ENCODE measurements at places on chromosomes 13 and 19. TPM values are rescaled to one million over a fixed set of nuclear protein-coding genes. Genes with fewer than 3 reads are reported as not detected.

GRCh38 chr13:78398743-78399410, 204.5 kb downstream of the POU4F1 start:
- DNase-seq = no peak

DNA sequence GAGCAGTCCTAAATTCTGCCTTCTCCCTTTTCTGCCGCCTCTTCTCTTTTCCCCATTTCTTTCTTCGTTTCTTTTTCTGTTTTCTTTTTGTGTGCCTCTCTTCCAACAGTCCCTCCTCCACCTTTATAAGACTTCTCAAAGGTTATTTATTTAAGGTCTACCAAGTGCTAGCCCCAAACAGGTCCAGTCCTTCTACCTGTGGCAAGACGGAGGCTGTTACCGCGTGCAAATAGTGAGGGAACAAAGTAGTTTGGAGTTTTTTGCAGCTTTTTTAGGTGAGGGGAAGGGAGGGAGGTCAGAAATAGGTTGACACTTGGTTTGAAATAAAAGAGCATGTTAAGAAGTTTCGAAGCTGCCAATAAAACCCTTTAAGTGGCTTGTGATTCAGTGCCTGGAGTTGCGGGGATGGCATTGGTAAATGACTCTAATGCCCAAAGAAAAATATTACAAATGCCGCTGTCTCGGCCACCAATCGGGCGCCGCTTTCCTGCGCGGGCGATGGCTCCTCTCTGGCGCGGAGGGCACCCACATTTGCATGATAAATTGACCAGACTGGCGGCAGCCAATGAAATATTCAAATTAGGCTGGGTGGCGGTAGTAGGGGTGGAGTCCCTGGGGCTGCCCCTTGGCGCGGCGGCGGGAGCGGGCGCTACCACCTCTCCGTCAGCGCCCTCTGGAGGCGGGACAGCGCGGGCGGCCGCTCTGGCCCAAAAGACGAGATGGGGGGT, 7.5 kb upstream of the TSHZ3 start:
- no peak for DNase-seq

DNA sequence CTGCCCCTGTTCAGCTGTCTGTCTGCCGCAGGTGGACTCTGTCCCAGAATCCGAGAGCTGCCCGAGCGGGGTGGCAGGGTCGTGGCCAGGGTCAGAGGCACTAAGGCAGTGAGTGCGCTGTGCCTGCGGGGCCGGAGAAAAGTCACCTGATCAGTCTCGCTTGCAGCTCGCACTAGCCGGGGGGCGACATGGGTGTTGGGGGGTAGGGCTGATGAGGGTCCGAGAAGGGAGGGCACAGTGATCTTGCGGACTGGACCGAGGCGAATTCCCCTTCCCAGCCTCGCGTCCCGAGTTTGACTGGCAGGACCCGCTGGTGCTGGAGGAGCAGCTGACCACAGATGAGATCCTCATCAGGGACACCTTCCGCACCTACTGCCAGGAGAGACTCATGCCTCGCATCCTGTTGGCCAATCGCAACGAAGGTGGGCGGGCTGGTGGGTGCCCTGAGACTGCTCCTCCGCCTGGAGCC, 627 bp downstream of the GCDH start:
- DNase-seq = no peak

CEACAM6 gene
- 4.5 TPM for polyA plus RNA-seq

GRCh38 chr19:14159059-14159458, 22.7 kb upstream of the ASF1B start:
- DNase-seq = no peak

BEST2 gene
- not detected for polyA plus RNA-seq

DNA sequence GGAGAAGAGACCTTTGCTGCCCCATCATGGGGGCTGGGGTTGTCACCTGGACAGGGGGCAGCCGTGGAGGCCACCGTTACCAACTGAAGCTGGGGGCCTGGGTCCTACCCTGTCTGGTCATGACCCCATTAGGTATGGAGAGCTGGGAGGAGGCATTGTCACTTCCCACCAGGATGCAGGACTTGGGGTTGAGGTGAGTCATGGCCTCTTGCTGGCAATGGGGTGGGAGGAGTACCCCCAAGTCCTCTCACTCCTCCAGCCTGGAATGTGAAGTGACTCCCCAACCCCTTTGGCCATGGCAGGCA, 9.0 kb downstream of the EGLN2 start:
- DNase-seq = no peak

- no peak for DNase-seq
Measured at GRCh38 chr19:42151782-42152684, 19.8 kb upstream of the POU2F2 start.

DNA sequence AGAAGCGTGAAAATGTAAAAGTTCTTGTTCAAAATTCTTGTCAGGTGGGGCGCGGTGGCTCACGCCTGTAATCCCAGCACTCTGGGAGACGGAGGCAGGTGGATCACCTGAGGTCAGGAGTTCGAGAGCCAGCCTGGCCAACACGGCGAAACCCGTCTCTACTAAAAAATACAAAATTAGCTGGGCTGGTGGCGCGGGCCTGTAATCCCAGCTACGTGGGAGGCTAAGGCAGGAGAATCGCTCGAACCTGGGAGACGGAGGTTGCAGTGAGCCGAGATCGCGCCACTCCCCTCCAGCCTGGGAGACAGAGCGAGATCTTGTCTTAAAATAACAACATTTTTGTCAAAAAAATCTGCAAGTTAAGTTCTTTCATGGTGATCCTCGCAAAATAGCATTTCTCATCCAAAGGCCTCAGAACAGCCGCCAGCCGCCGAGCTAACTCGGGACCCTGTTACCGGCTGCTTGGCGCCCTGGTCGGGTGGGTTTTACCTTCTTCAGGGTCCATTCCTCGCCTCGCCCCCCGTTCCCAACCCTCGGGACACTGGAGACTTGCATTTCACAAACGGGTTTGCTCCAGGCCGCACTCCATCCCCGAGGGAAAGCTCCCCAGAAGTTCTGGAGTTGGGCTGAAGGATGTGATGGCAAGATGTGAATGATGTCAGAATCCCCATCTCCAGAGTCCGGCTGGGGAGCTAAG, 1.6 kb downstream of the LATS2 start:
- DNase-seq = no peak

DNA sequence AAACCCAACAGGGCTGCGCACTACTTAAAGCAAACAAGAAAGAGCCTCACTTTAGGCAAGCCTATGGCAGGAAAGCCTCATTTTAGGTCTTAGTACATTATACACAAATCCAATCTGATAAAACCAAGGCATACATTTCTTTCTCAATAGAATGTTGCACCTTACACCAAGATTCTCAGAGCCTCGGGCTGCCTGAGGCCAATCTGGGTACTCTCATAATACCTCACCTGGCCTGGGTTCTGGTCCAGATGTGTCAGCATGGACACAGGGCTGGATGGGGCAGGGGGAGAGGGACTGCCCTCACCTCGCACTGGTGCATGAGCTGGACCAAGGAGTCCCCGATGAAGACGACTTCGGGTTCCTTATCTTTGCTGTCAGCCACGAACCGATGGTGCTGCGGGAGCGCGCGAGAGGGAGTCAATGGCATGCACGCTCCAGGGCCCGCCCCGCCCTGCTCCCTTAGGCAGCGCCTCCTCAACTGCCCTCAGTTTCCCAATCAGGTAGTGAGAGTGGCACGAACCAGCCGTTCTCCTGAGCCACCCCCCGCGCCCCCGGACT, at the start of gene PRR19:
PRR19 (plus strand) TSS at position 487 of the 558 bp plus-strand sequence. CDS start 7,453 bp downstream, outside the sequence.
- peak; percentile 57 for DNase-seq

VSIG10L gene
- 7.8 TPM for polyA plus RNA-seq

DNA sequence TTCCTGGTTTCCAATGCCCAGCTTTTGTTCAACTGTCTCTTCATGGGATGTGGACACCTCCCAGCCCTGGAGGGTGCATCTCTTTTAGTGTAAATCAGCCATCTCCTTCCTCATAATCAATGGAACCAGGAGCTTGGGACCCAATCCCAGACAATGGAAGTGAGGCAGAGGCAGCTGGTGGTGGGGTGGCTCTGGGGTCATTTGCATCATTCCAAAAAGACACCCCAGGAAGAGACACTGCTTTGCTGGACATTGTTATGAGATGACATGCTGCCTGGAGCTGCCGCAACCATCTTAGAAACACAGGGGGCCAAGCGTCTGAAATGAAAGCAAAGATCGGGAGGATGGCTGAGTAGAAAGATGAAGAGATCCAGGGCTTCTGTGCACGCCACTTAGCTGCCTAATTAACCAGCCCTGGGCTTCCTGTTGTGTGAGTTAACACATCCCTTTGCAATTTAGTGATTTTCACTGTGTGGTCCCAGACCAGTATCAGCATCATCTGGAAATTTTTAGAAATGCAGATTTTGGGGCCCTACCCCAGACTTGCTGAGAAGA, 36.1 kb downstream of the IRS2 start:
- DNase-seq = no peak

DNA sequence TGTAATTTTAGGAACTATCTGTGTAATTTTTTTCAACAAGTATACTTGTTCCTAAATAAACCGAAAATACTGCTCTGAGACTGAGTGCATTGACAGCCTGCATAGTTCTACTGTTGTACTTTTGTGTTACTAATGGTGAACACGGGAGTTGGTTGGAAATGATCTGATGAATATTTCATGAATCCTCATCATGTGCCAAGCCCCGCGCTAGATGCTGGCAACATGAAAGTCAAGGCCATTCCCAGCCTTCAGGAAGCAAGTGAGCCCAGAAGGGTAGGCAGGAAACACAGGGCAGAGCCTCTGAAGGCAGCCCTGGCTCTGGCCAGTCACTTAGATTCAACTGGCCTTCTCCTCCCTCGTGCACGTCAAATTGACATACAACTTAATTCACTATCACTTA, 106.1 kb downstream of the ABCC4 start:
- DNase-seq = no peak

DNA sequence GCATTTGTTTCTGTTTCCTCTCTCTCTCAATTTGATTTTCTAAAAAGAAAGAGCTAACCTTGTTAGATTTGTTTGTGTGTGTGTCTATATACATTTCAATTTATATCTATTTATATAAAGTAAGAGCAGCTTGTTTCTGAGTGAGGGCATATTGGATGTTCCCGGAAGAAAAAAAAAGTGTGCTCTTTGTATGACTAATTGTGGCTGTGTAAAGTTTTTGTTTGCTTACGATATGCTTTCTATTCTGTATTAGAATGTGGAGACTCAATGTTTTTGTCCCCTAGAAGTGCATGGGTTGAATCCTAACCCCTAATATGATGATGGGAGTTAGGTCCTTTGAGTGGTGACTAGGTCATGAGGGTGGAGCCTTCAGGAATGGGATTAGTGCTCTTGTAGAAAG, 66.6 kb upstream of the C1QTNF9B start:
- no peak for DNase-seq

DNA sequence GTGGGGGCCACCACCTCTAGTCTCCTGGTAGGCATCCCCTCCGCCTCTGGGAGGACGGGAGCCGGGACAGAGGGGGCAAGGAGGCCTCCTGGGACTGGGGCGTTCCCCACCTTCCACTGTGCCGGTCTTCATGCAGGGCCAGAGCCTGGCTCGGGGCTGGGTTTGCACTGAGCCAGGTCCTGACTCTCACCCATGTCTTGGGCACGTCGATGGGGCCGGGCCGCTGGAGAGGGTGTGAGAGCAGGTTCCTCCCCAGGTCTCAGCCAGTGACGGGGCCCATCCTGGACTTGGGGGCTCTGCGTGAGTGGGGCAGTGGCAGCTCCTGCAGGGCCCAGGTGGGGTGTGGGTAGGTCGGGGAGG, 26.6 kb downstream of the ATP11A start:
- DNase-seq = no peak

DNA sequence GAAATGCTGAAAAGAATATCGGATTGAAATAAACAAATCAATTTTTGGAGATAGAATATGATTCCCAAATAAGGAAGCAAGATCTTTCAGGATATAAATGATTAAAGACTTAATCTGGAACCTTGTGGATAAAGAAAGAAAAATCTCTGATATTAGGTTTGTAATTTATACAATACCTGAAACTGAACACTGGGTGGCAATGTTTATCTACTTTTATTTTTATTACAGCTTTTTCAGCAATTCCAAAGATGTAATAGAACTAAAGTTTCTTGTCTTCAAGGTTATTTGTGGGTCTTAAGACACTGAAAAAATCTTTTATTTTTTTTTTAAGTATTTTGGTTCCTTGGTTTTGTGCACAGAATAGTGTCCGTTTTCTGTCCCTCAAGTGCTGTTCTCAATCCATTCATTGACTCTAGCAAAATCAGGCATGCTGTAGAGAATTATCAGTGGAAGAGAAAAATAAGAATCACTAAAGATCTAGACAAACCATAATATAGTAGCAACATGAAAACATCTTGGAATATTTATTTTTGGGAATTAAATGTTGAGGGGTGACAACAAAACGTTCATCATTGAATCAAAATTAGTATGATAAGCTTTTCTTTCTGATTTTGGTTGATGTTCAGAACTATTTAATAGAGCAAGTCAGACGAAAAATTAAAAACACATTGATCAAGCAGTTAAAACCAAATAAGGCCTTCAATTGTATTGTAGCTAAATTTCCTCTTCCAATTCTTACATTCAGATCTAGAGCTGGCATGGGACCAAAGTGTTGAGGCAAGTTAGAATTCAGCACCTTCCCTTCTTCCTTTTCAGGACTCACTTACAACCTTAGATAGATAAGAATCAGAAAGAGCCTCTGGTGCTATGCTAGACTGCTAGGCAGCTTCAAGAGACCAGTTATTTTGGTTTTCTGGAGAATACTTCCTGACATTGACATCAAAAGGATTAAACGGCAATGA, 704.4 kb upstream of the PCDH20 start:
- peak; percentile 30 for DNase-seq

PSG1 gene
- polyA plus RNA-seq = not detected

DNA sequence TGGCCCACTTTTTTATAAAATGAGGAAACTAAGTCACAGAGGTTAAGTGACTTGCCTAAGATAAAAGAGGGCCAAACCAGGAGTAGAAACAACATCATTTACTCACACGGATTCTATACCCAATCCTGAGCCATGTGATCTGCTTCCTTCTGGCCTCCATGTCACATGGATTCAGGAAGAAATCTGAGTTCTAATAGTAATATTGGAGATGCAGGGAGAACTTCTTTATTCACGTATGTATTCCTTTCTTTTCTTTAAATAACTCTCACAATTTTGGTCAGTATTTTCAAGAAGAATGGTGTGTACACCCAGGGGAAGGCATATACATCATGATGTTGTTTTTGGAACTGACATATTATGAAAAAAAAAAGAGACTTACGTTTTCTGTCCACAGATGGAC, 1.8 kb downstream of the POSTN start:
- DNase-seq = no peak
